COLO829 (cell line): ENCODE measurements at places on chromosomes 3 and 15.
A peak's percentile ranks its signal among the peaks of the same experiment; 100 is the strongest.

DNA sequence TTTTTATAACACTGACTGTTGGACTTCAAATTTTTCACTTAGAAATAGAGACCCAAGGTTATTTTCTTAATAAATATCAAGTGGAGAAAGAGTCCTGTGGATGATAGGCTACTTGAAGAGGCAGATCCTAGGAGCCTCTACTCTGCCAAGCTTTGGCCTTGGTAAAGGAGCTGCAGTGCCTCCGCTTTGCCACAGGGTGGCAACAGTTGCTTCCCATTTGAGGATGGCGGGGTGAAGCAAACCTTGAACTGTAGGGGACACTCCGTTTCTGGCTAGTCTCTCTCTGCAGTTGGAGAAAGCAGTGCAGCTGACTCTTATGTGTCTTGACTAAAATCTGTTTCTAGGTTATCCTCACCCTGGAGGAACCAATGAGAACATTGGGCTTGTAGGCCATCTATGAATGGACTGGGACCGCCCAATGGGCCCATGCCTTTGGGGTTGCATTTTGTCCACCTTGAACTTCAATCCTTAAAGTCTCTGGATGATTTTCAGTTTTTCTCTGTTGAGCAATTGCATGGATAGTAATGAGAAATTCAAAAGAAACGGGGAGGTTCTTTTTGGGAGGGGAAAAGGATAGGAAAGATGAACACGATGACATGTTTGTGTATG lies 9.8 kb downstream of the SCG5 start:
- DNase-seq: peak; percentile 66

DNA sequence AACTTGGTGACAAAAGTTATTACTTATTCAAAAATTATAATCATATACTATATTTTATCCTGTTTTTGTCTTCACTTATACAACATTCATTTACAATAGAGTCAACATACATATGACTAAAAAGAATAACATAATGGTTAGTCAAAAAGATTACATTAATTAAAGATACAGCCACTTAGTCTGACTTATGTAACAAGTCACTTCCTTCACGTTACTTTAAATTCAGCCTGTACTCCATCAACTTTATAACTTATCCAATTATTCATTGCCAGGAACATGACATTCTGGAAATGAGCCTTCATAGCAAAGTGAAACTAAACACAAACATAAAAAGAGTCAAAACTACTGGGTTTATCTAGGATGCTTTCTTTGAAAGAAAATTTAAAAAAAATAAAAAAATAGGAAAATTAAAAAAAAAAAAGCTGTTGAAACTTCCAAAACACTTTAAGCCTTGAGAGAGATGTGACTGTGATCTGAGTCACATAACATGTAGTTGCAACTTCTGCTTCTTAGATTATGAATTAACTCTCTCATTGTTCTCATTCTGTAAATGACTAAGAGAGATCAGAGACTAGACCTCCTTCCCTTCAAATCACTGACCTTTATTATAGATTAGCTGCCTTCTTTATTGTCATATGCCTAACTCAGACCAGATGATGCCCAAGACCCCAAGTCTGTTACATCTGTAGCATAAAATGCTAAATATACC lies 107.8 kb downstream of the MYRIP start:
- DNase-seq: no peak

GRCh38 chr3:38165722-38166387 lies 518 bp downstream of the OXSR1 start:
- peak; percentile 56 for DNase-seq

DNA sequence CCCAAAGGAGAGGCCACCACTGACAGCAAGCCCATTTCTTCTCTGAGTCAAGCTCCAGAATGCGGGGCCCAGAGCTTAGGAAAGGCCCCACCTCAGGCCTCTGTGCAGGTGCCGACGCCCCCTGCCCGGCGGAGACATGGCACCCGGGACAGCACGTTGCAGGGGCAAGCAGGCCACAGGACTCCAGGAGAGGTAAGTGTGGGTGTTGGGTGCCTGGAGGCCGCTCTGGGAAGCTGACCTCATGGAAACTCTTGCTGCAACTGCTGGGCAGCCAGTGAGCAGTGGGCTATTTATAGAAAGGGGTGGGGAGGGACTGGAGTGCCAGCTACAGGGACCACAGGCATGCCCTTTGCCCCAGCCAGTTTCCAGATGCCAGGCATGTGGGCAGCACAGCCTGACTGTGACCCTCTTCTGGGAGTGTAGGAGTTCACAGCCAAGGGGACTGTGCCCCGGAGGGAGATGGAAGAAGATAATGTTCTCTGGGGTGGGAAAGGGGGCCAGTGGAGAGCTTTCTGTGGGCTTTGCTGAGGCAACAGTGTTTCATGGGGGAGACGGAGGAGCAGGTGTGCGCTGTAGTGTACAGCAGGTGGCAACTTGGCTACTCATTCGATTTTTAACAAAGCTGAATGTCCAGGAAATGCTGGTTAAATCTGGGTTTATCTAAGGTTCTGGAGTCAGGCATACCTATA lies 23.7 kb downstream of the ALPK3 start:
- DNase-seq: peak; percentile 40

- no peak for DNase-seq
These were observed 12.4 kb downstream of the TNK2 start for GRCh38 chr3:195895861-195896360.

DNA sequence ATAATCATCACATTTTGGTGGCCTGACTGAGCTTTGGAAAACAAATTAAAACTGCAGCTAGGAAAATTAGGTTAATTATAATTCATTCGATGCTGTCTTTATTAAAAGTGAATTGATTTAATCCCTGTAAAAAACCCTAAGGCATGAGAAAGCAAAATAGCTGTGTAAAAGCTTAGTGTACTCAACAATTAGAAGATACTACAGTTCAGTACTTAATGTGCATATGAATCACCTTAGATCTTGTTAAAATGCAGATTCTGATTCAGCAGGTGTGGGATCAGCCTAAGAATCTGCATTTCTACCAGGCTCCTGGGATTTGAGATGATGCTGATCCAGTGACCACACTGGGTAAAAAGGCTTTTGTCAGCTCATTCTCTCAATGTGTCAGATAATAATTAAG lies 559.9 kb upstream of the GOLIM4 start:
- no peak for DNase-seq

DNA sequence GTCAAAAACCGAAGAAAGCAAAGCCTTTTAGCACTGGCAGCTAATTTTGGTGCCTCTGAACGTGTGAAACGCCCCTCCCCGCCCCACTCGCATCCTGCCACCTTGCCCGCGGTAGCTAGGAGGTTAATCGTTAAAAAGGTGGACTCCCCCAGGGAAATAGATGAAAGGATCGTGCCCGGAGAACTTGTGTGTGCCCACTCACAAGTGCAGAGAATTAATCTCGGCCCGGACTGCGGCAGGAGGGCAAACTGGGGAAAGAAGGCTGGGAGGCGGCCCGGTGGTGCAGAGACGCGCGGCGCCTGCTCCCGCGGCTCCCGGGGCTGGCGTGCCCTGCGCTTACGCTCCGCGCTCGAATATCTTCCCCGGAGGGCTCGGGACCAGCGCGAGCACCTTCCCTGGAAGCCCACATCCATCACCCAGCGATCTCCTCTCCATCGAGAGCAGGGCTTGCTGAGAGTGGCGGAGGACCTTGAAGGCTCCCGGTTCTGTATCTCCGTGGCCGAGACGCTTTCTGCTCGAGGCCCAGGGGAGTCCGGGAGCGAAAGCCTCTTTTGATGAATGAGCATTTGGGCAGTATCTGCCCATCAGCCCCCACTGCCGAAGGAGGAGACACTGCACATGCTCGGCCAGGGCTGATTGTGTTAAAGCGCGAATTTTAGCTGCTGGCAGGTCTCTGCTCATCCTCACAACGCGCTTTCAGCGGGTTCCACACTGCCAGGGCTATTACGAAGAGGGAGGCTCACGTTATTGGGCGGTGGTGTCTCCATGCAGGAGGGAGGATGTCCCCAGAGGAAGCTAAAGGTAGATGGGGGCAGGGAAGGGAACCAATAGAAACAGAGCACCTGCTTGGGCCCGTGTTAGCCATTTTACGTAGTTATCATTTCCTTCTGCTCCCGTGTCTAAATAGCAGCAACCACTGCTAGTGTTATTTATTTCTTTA lies 1.3 kb upstream of the SPTSSB start:
- DNase-seq: no peak

DNA sequence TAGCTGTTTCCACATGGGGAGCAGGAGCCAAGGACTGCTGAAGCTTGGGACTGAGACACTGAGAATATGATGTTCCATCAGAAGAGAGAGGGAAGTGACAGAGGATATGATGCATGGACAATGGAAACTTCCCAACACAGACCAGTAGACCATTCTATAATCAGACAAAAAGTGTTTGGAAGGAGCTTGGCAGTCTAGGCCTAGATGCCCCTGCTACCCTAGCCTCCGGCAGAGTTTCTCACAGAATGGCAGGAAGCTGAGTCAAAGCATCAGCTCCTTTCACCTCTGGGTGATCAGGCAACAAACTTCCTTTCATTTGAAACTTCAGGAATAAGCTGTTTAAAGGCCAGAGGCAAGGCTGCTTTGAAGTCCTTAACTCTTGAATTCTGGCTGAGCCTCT lies 222.0 kb downstream of the NEK10 start:
- peak; percentile 48 for DNase-seq

DNA sequence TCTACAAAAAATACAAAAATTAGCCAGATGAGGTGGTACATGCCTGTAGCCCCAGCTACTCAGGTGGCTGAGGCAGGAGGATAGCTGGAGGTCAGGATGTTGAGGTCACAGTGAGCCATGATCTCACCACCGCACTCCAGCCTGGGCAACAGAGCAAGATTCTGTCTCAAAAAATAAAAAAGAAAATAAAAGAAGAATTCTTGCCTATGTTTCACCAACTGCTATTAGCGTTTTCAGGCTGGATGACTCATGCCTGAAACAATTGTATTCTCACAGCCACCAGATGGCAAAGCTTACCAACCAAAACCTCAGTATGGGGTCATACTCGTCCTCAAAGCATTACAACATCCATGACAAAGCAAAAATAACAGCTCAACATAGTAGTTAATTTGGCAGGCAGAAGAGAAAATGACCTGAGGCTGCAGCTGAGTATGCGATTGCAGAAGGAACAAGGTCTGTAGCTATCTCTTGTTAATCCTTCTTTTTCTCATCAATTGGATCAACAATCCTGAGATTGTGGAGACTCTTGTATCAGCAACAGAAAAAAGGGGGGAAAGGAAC lies 52.2 kb downstream of the TP53BP1 start:
- peak; percentile 70 for DNase-seq

- DNase-seq: no peak
These were observed 120.5 kb downstream of the POLR2M start for GRCh38 chr15:57827021-57827420.

DNA sequence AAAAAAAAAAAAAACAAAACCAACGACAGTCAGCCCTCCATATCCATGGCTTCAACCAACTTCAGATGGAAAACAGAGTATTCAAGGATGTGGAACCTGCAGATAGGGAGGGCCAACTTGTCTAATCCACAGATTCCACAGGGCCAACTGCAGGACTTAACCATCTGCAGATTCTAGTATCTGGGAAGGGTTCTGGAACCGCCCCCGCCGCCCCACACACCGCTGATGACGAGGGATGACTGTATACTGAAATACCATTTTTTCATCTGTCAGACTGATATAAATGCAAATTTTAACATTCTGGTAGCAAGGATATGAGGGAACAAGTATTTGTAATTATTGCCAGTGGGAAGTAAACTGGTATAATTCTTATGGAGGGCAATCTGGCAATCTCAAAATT lies 29.5 kb downstream of the ADPGK start:
- DNase-seq: no peak

- no peak for DNase-seq
These were observed 189.2 kb downstream of the USP13 start for GRCh38 chr3:179842061-179842460.

DNA sequence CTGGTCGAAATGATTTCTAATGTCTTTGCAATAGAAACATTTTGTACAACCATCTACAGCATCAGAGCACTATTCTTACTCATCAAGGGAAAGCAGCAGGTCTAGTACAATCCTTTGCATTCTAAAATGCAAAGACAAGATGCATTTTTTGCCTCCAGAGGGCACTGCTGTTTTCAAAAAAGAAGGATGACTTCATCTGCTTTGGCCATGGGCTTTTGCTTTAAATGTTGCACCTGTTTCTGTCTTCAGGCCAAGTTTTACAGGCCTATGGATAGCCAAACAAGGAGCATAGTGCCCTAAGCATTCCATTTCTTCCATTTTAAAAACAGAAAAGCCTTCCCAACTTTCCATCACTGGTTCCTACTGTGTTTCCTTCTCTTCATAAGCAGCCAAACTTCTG lies 3.4 kb downstream of the PARP9 start:
- DNase-seq: peak; percentile 79

GRCh38 chr15:51931638-51932037 lies 39.9 kb downstream of the LEO1 start:
- no peak for DNase-seq

- DNase-seq: no peak
These were observed 377.0 kb downstream of the FEZF2 start for GRCh38 chr3:61996366-61996765.
